BJ (cell line): ENCODE measurements at places on chromosomes 12 and 14.

DNA sequence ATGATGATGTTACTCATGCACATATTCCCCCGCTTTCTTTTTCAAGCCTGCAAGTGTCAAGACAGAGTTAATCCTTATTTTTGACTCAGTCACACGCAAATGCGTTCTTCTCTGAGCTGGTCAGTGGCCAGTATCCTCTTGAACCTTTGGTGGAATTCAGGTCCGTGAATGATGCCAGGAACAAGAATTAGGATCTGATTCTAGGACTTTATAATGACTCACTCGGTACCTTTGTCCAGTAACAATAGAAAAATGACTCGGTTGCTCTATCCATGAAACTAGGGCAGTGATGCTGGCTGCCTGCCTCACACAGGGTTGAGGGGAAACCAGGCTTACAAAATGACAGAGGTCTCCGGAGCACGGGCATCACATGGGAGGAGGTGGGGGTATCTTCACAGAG lies 185.8 kb upstream of the NUDT4 start:
- peak; percentile 49 for DNase-seq

- DNase-seq = no peak
These were observed 23.6 kb upstream of the OR11G2 start for GRCh38 chr14:20167091-20167490.

DNA sequence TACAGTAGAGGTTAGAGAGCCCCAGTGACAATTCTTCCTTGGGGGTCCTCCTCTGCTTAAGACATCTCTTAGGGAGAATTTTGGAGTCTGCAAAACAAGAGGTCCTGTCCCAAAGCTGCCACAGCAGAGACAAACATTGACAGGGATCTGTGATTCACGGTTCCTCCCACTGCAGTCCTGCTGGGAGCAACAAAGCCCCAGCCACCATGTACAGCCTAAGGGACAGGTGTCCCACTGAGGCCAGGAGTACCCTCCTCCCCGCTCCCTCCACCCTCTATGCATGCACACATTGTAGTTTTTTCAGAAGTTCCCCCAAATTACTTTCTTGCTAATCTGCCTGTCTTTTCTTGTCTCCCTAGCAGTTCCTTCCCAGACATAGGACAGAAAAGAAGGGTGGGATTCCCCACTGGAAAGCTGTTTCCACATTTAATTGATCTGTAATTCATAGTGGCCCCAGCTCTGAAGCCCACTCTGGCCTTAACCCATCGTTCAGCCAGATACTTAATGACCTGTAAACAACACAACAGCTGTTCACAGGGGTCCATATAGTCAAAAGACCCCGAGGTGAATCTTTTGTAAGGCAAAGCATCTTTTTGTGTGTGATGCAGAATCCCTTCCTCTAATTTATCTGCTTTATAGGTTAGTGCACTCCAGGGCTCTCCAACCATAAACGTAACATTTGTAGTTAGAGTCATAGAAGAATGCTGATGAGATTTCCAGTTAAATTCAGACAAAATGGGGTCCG lies 13.9 kb upstream of the PRICKLE1 start:
- no peak for DNase-seq

DNA sequence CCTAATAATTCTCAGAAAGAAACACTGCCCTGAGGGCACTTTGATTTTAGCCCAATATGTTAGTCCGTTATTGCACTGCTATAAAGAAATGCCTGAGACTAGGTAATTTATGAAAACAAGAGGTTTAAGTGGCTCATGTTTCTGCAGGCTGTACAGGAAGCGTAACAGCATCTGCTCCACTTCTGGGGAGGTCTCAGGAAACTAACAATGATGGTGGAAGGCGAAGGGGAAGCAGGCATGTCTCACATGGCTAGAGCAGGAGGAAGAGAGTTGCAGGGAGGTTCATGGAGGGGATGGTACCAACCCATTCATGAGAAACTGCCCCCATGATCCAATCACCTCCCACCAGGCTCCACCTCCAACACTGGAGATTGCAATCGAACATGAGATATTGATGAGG lies 49.4 kb upstream of the RERG start:
- no peak for DNase-seq

DNA sequence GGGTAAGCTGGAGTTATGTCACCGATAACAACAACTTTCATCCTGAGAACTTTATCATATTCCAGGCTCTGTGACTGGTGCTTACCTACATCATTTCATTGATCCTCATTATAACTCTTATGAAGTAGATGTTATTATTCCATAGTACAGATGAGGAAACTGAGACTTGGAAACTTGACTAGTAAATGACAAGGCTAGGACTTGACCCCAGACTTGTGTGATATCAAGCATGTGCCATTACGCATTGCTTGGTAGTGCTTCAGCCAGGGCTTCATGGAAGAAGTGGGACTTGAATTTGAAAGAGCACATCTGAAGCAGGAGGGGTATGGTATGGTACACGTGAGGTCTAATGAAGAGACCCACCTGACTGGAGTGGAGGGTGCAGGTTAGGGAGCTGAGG lies 11.9 kb downstream of the AVIL start:
- DNase-seq = no peak

GRCh38 chr14:39102265-39102968 lies 618 bp downstream of the SEC23A start:
- no peak for DNase-seq

DNA sequence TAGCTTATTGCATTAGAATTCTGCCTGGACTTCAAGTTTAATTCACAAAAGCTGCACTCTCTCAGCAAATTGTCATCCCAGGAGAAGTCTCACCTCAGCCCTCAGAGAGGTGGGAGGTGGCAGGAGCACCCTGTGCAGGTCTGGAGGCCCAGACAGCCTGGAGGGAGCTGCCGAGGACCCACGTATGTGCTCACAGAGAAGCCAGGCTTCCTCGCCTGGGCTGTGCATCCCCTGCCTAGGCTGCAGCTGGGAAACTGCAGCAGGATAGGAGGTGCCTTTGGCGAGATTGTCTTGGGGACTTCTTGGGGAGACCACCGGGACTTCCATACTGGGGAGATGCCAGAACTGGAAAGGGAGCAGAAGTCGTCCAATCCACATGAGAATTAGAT lies 8.8 kb downstream of the CPNE6 start:
- DNase-seq = no peak

DNA sequence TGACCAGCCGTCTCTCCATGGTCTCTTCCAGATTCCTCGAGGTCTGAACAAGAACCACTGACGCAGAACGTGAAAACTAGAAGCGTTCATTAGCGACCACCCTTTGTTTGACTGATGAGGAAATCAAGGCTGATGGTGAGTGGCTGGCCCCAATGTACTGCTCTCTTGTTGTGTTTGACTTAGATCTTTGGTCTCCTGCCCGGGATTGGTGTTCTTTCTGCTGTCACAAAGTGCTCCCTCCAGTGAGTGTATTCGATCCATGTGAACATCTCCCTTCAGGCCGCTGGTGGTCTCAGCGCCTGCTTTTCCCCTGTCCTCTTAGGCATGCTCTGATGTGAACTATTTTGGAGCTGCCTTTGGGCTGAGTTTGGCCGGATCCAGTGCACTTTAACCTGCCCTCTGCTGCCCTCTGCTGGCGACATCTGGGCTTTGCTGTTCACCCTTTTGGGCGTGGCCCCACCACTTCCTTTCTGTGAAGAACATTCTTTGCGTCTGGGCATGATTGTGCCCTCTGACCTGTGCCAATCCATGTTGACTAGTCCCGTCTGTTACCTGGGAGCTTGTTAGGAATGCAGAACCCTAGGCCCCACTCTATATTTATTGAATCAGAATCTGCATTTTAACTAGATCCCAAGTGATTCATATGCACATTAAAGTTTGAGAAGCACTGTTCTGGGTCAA lies 279.1 kb downstream of the TTC6 start:
- DNase-seq = no peak

DNA sequence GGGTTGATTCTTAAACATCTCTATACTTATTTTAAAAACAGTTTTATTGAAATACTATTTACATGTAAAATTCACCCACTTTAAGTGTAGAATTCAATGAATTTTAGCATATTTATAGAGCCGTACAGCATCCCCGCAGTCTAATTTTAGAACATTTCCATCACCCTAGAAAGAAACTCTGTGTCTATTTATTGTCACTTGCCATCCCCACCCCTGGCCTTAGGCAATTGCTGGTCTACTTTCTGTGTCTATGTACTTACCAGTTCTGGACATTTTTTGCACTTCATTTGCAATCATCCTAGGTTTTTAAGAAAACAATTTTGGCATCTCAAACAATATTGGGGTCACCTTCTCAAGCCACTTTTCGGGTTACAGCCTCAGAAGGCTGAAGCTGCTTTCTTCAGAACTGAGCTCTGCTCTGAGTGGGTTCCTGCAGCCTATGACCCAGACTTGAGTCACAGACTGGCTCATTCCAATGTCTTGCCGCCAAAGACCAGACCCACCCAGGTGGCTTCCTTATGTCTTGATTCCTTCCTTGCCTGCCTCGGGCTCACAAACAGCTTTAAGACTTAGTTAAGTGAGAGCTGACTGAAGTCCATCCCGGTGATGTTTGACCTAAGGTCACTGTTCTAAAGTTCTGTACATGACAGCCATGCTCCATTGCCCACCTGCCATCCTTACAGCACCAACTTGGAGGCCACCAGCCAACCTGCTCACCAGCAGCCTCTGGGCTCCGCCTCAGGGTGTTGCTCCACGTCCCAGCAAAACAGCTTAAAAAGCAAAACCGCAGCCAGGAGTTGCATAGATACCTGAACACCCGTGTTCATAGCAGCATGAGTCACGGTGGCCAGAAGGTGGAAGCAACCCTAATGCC lies 131.5 kb downstream of the CHST11 start:
- DNase-seq = peak; percentile 55

GRCh38 chr14:61269321-61270083 lies 11.6 kb downstream of the TMEM30B start:
- DNase-seq = no peak

GRCh38 chr14:102749393-102750305 lies 27.6 kb upstream of the TRAF3 start:
- no peak for DNase-seq

DNA sequence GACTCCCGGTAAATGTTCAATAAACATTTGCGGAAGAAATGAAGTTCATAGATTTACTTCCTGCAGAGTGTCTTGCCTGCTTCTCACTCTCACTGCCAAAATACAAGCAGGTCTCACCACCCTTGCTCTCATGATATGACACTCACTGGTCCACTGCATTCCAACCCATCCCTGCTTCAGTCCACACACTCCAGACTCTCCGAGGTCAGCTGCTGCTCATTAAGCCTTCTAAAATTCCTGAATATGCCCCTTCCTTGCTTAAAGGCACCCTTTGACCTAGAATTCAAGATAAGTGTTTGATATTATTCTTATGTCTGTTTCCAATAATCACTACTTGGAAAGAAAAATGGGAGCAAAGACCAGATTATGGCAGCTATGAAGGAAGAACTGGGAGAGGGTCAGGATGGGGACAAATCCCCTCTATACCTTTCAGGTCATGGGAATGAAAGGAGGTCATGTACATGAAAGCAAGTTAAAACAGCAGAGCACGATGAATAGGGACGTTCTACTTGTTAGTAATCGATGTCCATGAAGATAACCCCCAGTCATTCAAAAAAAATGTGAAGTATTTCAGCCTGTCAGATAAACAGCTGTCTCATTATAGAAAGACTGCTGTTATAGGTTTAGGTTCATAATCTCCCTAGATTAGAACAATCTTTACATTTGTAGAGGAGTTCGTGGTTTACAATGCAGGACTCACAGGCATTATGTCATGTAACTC lies 10.5 kb upstream of the NID2 start:
- no peak for DNase-seq

- no peak for DNase-seq
These were observed 1202.3 kb downstream of the BCL11B start for GRCh38 chr14:98069712-98070171.

DNA sequence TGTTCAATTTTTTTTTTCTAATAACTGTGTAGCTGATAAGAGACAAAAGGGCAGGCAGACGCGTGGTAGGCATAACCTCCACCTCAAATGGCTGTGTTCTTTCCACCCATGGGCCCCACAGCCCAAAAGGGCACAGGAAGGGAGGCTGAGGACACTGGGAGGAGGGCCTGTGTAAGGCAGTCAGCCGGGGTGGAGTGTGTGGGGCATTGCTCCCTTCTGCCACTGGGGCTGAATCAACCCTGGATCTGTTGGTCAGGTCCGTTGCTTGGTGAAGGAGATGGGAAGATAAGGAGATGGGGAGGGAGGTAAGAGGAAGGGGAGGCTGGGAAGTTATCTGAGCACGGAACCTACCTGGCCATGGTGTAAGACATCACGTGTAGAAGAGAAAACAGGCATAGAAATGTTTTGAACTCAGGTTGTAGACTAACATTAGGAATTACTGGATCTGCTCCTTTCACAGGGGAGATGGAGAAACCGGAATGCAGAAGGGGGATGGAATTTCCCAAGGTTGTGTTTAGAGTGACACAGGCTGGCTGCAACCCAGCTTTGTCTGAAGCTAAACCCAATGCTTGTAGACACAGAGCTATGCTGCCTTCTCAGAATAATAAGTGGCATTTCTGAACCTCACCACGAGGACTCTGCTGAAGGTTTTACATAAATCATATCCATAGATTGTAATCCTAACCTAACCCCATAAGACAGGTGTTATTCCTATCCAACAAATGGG lies 138.5 kb upstream of the NOS1 start:
- no peak for DNase-seq

DNA sequence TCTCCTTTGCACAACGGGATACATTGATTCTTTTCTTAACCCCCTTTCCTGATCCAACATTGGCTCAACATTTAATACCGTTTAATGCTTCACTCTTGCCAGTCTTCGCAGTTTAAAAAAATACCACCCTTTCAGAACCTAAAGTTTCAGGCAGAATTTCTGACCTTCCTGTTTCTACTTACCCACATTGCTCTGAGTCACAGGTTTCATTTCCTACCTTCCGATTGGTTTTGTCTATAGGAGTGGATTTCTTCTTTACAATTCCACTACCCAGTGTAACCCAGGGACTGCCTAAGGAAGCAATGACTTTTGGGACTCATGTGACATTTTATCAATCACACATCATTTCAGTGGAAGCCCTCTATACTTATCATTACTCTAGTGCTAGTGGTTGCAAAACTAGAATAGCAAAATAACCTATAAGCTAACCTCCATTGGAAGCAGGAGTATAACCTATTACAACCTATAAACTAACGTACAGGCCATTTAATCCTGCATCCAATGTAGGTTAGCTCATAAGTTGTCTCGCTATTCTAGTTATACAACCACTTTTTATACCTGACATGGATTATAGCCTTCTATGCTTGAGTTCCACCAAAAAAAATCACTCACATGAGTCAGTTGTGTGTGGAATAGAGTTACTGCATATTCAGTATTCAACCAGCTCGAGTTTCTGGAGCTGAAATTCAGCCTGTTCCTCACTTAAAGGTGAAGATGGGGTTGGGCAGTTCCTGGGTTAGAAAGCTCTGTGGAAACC lies 64.9 kb upstream of the KITLG start:
- no peak for DNase-seq

GRCh38 chr14:38404616-38405015 lies 148.7 kb upstream of the CLEC14A start:
- no peak for DNase-seq

- no peak for DNase-seq
These were observed 39.7 kb upstream of the GZMB start for GRCh38 chr14:24673534-24674203.

- no peak for DNase-seq
These were observed 225.1 kb downstream of the DIO2 start for GRCh38 chr14:79986251-79986650.
